ENCODE measurements at places on chromosomes 11 and 22.

- DNase-seq: no peak
These were observed 19.0 kb downstream of the NCF4 start for GRCh38 chr22:36879775-36880174.

DNA sequence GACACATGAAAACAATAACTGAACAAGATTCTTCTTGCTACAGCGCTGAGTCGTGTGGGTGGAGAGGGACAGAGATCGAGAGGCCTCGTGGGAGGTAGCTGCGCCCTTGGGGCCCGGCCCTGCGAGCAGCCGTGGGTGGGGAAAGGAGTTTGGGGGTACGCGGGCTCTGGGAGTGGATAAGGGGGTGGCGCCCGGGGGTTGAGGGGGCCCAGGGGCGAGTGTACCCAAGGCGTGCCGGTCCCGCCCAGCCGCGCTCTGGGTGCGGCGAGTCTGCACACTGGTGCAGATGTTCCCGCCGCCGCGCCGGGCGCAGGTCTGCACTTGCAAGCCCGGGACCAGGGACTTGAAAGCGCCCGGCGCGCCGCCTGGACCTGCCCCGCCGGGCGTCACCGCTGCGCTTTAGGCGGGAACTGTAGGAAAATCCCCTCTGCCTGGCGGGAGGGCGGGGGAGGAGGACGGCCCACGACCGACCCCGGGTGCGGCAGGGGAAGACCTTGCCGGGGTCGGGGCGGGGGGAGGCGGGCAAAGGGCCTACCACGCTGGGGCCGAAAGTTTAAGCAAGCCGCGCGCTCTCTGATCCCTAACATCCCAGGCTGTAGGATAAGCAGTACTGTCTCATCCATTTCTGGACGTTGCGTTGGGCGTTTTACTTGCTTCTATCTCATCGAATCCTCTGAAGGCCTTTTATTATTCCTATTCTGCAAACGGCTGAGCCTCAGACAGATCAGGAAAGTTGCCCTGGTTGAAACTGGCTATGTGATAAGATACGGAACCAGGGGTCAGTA lies 1.4 kb upstream of the KREMEN1 start:
- no peak for DNase-seq

DNA sequence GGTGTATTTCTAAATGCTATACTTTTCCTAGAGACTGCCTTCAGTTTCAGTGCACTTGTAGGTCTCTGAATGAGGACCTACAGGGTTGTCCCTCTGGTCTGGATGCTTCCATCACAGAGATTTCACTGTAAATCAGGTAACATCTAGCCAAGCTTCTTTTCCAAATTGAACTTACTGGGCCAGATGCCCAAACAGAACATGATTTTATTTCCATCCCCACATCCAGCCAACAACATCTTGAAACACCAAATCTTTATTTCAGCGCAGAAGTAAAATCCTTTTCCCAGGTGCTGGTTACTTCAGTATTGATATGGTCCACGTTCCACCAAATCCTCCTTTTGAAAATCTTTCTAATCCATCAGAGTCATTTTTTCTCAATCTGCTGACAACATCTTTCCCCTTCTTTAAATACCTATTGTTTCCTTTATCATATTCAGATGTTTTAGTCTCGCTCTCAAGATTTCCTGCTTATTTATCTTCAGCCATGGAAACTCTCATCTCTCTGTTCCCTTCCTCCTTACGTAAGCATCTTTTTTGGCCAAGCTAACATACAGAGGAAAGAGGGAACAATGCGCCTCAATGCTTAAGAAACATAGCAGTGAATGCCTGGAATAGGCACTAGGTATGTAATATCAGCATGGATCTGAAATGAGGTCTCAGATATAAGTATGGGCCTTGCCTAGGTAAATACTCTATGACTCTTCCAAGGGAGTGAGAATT lies 201.2 kb upstream of the MTNR1B start:
- no peak for DNase-seq

DNA sequence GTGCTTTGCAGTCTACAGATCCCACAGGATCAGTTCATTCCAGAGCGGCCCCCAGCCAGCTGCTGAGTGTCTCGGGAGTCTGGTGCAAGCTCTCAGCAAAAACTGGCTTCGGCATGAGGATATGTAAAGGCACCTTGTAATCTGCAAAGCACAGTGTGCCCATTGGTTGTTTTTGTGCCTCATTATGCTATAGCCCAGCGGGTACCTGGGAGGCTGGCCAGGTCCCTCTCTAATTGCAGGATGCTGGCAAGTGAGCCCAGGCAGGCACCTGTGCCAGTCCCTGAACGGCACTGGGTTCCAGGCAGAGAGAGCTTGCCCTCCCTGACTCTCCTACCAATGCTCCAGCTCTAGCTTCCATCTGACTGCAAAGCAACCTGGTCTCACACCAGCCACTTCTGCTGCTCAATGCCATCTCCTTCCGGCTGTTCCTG lies 128.7 kb downstream of the DSCAML1 start:
- DNase-seq: no peak

DNA sequence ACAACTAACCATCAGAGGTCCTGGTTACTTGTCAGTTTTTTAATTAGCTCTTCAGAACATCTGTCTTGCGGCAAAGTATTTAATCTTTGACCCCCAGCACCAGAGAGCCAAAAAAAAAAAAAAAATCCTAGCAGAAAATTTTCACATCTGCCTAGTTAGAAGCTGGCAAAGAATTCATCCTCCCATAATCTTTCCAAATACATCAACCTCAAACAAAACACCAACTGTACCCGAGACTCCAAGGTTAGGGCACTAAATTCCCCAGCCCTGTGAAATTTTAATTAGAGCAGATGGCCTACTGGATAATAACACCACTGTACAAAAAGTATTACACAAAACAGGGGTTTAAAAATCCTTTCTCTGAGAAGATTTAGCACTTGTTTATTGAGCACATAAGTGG lies 55.7 kb downstream of the RAB38 start:
- DNase-seq: no peak

- DNase-seq: no peak
These were observed 7.6 kb downstream of the SLC39A13 start for GRCh38 chr11:47415949-47416472.

- DNase-seq: no peak
These were observed 71.0 kb upstream of the PPARA start for GRCh38 chr22:46079093-46079860.

- no peak for DNase-seq
These were observed 105.1 kb downstream of the CHST1 start for GRCh38 chr11:45560155-45560912.

DNA sequence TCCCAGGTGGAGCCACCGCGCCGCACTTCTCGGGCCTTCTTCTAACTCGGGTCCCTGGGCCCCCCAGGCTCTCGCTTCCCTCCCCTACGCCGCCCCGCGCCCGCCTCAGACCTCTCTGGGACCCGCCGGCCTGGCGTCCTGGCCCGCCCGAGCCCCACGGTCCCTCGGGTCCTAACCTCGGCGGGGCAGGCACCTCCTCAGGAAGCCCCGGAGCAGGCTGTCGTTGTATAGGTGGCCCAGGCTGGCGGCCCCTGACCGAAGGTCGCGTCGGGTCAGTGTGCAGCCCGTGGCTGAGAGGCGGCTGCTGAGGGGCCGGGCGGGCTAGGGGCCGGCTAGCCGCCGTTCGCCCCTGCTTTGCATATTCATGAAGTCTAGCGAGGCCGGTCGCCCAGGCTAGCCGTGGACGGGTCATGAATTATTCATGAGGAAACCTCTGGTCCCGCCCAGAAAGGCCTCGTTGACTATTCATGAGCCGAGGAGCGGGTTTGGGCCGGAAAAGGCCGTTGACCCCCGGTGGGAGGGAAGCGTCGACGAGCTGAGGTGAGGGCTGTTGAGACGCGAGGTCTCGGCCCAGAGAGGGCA lies at the start of gene HORMAD2:
Gene HORMAD2, plus strand, starts transcription at position 513 of the 582 bp plus-strand sequence. CDS start 13,489 bp downstream, outside the sequence.
- no peak for DNase-seq

GRCh38 chr11:20154381-20154780 lies 5.9 kb downstream of the DBX1 start:
- DNase-seq: no peak

DNA sequence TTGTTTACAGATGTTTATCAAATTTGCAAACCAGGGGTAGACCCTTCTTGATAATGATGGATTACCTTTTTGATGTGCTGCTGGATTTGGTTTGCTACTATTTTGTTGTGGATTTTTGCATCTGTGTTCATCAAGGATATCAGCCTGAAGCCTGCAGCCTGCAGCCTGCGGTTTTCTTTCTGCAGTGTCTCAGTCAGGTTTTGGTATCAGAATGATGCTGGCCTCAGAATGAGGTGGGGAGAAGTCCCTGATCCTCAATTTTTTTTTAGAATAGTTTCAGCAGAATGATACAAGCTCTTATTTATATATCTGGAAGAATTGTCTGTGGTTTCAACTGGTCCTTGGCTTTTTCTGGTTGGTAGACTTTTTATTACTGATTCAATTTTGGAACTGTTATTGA lies 19.7 kb upstream of the RAB38 start:
- DNase-seq: no peak

DNA sequence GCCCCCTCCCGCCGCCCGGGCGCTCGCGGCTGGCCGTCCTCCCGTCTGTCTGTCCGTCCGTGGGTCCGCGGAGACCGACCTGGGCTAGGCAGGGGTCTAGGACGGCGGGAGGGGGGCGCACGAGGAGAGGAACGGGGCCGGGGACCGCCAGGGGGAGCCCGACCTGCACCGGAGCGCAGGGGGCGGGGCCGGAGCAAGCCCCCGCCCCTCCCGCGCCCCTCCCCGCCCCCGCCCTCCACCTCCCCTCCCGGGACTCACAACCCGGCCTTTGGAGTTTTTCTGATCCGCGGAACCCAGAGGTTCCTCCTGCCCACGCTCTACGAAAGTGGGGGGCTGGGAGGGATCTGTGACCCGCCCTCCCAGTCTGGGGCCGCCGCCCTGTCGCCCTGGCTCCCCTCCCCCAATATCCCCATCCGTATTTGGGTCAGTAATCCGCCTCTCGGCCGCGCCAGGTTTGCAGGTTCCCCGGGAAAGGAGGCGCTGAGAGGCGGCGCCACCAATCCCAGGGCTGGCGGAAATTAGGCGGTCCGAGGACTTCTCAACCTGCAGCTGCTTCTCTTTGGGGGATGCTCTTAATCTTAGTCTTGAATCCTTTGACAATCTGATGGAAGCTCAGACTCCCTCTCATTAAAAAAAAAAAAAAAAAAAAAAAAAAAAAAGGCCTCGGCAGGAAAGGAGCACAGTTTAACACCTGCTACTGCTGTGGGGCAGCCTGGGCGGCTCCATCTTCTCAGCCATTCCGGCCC lies 925 bp upstream of the KCNJ11 start:
- peak; percentile 73 for DNase-seq

DNA sequence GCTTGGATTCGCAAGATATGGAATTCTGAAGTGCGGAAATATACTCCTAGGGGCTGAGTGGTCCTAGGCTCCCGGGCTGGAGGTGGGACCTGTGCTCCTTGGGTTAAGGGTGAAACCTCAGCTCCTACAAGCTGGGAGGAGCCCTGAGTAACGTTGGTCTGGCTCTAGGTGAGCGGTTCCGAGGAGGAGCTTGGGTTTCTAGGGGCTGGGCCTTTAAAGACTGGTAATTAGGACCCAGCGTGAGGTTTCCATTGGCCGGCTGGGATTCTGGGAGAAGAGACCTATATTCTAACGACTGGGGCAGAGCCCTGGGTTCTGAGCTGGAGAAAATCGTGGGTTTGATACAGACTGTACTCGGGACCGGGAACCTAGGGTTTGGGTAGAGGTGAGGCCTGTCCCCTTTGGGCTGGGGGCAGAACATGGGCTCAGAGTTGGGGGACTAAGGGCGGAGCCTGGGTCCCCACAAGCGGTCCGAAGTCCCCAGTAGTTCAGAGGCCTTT lies 882 bp upstream of the MAP4K2 start:
- DNase-seq: no peak

GRCh38 chr22:31262312-31263133 lies 29.8 kb downstream of the PIK3IP1 start:
- DNase-seq: no peak

- DNase-seq: no peak
These were observed 860.1 kb downstream of the TBC1D22A start for GRCh38 chr22:47622541-47622940.

- no peak for DNase-seq
These were observed 507.6 kb downstream of the INSC start for GRCh38 chr11:15622231-15622890.

DNA sequence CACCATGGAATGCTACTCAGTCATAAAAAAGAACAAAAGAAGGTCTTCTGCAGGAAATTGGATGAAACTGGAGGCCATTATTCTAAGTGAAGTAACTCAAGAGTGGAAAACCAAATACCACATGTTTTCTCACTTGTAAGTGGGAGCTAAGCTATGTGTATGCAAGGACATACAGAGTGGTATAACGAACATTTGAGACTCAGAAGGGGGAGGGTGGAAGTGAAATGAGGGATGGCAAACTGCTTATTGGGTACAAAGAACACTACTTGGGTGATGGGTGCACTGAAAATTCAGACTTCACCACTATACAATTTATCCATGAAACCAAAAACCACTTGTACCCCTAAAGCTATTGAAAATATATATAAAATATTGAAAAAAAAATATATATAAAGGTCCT lies 13.4 kb upstream of the CAT start:
- no peak for DNase-seq

DNA sequence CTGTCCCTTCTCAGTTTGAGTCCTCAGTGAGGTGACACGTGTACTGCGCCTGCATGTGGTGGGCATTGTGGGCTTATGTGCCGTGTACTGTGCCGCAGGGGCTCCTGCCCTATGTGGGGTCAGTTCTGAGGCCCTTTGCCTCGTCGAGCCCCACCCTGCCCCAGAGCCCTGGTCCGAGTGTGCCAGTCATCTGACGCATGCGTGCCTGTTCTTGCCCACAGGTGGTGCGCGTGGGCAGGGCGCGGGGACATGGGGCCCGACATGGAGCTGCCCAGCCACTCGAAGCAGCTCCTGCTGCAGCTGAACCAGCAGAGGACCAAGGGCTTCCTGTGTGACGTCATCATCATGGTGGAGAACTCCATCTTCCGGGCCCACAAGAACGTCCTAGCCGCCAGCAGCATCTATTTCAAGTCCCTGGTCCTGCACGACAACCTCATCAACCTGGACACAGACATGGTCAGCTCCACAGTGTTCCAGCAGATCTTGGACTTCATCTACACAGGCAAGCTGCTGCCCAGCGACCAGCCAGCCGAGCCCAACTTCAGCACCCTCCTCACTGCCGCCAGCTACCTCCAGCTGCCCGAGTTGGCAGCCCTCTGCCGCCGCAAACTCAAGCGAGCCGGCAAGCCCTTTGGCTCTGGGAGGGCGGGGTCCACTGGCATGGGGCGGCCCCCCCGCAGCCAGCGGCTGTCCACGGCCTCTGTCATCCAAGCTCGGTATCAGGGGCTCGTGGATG lies 22.3 kb upstream of the TMEM191C start:
- DNase-seq: no peak
